Stimulated activated CD8-positive, alpha-beta memory T cell treated with anti-CD3 and anti-CD28 coated beads, Interleukin-4, amount 100 ng/mL, for 1 hour (primary cell): ENCODE measurements at places on chromosomes 6 and 20.

GRCh38 chr6:2857580-2858337, 16.1 kb upstream of the SERPINB1 start:
- DNase-seq = no peak

DNA sequence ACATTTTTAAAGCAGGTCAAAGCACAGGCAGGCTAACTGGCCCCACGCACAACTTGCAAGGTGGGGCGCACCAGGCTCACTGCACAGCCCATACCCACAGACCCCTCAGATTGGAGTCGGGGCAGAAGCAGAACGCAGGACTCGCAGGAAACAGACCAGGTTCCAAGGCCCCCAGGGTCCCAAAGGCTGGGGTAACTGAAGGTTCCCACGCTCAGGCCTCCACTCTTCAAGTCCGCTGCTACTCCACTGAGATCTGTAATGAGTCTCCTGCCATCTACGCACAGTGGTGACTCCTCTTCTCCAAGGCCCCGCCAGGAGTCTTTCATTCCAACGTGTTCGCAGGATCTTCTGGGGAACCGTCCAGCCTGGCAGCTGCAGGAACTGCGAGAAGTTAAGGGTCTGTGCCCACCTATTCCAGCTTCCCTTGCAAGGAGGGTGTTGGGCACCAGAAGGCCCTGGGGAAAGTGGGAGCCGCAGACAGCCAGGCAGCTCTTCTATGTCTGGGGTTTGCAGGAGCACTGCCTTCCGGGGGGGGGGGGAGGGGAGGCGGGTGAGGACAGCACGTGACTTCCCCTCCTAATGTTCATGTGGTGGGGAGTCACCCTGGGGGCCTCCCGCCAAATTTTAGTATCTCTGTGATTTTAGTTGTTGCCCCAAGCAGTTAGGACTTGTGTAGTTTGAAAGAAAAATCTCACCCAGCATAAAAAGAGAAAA, 2.0 kb upstream of the TAF4 start:
- DNase-seq = no peak

DNA sequence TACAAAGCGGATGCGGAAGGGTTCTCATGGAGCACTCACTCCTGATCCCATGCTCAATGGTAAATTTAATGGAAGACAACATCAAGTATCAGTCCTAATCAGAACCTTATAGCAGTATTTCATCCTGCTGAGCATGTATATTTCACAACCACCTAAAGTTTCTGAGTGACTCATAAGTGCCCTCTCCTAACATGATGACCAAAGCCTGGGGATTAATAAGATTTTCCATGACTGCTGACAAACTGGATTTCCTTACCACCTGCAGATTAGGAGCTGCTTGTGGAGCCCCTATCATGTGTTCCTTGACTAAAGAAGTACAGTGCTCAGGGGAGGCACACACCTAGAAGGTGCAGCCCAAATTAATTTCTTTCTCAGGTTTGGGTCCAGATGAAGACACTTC, 112.8 kb downstream of the INSM1 start:
- DNase-seq = no peak

- DNase-seq = no peak
Observed at GRCh38 chr6:41492261-41492891, 53.8 kb upstream of the FOXP4 start.

GRCh38 chr6:5855787-5856470, 150.8 kb downstream of the NRN1 start:
- no peak for DNase-seq

GRCh38 chr20:62240020-62240685, 1.8 kb downstream of the OSBPL2 start:
- no peak for DNase-seq

DNA sequence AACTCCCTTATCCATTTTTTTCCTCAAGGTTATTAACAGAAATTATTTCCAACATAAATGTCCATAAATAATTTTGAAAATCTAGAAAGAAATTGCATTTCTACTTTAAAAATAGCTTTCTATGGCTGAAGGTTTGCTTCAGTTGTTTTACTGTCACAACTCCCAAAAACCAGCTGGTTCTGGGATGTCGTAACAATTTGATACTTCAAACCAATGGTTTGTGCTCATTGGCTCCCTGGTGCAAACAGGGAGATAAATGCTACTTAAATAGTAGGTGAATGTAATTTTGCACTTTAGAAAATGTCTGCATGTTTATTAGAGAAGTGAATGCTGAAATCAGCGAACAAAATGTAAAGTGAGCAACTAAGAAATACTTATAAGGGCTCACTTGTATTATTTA, 31.1 kb downstream of the LAMA2 start:
- DNase-seq = no peak

DNA sequence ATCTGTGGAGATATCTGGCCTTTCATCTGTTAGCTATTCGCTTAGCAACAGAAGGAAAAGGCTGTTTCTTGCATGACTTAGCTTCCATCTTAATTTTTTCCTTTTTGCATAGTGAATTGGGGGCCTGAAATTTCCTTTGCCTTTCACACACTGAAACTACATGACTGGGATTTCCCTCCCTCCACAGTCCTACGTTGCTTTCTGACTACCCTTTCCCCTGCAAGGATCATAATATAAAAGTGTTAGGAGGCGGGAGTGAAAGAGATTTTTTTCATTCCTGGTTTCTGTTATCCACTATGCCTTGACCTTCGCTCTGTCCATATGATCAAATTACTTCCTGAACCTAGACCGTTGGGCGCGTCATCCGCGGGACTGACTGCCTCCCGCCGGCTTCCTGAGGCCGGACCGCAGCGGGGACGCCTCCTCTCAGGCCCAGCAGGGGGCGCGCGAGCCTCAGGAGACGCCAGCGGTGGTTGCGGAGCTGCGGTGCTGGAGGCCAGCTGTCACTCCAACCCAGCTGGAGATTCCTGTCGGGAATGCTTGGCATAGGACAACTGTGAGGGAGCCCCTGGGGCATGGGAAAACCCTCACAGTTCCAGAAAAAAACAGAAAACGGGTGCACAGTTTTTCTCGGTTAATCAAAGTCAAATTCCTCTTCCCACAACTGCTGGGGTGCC, 55.6 kb downstream of the MEP1A start:
- no peak for DNase-seq

GRCh38 chr6:33633084-33633461, 12.0 kb downstream of the ITPR3 start:
- no peak for DNase-seq

DNA sequence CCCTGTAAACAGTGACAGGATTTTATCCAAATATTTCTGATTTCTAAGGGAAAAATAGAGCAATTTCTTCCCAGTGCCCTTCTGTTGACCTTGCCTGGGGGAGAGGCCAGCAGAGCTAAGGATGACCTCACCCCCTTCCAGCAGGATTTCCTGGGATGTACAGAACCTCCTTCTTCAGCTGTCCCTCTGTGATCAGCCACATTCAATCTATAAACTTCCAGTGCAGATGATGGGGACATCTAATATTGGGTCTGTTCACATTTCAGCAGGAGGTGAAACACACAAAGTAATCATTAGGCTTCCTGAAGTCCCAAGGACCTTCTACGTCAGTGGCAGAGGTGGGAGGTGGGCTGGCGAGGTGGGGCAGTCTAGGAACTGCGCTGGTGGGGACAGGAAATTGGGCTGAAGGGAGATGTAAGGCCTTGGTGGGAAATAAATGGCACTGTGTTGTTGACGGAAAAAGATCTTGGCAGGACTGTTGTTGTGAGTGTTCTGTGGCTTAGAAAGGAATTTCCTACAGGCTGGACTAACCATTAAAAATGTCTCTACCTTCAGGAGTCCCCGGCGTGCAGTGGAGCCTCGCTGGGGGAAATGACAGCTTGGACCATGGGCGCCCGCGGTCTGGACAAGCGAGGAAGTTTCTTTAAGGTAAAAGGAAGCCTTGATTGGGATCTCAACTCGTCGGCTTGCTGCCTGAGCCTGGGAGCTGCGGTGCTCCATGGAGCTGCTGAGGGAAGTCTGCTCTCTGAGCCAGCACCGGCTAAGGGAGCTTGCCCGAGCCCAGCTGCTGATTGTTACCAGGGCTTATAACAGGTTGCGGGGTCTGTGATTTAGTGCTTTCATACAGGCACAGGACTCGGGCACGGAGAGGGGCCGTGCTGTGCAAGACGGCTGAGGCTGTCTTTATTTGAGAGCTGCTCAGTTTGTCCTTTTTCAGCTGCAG, 127.9 kb upstream of the NAA20 start:
- DNase-seq = no peak

GRCh38 chr6:105835373-105835772, 250.8 kb upstream of the PRDM1 start:
- no peak for DNase-seq

GRCh38 chr20:24493181-24493580, 23.8 kb downstream of the SYNDIG1 start:
- DNase-seq = no peak
